ENCODE measurements at places on chromosomes 1 and 21.

- DNase-seq, result no peak
These were observed 78.4 kb upstream of the ERRFI1 start for GRCh38 chr1:8104278-8105236.

DNA sequence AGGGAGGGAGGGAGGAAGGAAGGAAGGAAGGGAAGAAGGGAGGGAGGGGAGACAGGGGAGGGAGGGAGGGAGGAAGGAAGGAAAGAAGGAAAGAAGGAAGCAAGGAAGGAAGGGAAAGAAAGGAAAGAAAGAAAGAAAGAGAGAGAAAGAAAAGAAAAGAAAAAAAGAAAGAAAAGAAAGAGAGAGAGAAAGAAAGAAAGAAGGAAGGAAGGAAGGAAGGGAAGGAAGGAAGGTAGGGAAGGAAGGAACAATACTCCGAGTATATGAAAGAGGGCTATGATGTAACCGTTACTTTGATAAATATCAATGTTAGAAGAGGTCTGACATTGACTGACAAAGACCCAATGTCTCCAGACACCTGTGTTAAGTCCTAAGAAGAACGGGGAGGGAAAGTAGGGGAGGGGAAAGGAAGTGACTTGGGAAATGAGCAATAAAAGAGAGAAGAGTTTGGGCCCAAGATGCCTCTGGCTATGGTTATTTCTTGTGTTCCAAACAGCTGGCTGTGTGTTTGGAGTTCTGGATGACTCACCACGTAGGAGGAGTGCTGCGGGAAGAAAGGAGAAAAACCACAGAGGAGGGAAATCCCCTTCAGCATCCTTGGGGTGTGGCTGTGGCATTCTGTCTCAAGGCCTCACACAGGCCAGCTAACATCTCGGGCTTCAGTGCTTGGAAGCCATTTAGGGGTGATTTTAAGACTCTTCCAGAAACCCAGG is 37.0 kb upstream of the RXRG start:
- no peak for DNase-seq

- DNase-seq, result no peak
These were observed 56.3 kb downstream of the PRPF38A start for GRCh38 chr1:52460694-52461093.

GRCh38 chr21:36707763-36708285 is 8.9 kb downstream of the SIM2 start:
- DNase-seq, result no peak

DNA sequence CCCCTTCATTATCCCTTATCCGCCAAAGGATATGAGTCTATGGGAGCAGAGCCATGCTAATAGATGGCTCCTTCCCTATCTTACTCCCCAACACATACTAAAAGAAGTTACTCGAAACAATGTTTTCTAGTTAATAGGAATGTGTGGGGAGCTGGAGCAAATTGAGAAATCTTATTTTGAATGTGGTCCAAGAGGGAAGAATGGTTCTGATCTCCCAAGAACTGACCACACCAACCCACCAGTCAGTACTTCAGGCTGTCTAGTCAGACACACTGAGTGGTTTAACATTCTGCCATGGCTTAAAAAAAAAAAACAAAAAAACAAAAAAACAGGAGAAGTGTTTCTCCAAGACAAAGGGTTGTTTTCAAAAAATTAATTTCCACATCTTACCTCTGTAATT is 31.5 kb upstream of the DNASE2B start:
- DNase-seq, result no peak

DNA sequence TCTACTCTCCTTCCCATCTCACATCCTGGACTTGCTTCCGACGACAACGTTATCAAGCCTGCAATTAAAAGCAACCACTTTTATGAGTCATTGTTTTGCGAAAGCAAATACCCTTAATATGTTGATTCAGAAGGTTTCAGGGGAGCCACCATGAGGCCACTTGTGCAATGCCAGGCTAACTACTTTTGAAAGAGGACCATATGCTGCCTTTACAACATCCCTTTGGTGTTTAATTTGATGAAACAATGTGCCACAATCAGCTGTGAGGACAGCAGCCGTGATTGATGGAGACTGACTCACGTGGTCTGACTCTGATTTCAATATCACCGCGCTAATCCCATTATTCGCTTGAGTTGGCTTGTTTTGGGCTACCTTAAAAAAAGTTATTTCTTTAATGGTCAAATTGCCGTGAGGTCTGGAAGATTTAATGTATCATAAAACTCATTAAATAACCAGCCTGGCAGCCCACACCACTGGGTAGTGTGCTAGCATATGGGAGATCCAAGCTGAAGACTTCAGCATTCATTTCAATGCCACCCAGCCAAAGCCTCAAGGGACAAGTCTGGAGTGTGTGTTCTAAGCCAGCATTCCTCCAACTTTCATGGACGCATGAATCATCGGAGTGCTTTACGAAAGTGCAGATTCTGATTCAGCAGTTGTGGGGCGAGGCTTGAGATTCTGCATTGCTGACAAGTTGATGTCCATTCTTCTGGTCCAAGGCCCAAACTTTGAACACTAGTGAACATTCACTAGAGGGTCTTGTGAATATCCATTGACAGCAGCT is 73.3 kb upstream of the PAXBP1 start:
- no peak for DNase-seq

All from LNCaP clone FGC (cell line).